ENCODE measurements at places on chromosomes 3 and 15. TPM values are rescaled to one million over a fixed set of nuclear protein-coding genes. Genes with fewer than 3 reads are reported as not detected.

GRCh38 chr3:143644370-143645089, 203.7 kb downstream of the SLC9A9 start:
- no peak overlapping the region for H3K4me3 ChIP-seq
- no peaks in the 10 kb centered on the region for H3K36me3 ChIP-seq
- no peaks in the 10 kb centered on the region for H3K4me1 ChIP-seq
- H3K27me3 ChIP-seq: no peaks in the 10 kb centered on the region
- H3K27ac ChIP-seq: no peak overlapping the region
- peak; percentile 73 for DNase-seq

Gene PDIA3
- total RNA-seq: 89.1 TPM

DNA sequence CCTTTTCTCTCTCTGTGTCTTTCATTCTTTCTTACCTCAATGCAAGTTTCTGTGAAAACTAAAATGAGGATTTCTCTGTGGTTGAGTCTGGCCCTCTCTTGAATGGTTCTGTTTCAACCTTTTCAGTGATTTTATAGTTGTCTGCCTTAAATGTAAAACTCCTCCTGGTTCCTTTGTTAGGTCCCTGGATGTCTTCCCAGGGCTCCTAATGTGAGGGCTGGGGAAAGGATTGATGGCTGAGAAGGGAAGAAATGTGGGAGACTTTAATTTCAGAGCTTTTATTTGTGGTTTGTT, 90.6 kb upstream of the GRM7 start:
- H3K4me1 ChIP-seq: no peaks in the 10 kb centered on the region
- DNase-seq: no peak
- no peaks in the 10 kb centered on the region for H3K27me3 ChIP-seq
- no peaks in the 10 kb centered on the region for H3K36me3 ChIP-seq

Gene FAH
- total RNA-seq: 58.6 TPM

DNA sequence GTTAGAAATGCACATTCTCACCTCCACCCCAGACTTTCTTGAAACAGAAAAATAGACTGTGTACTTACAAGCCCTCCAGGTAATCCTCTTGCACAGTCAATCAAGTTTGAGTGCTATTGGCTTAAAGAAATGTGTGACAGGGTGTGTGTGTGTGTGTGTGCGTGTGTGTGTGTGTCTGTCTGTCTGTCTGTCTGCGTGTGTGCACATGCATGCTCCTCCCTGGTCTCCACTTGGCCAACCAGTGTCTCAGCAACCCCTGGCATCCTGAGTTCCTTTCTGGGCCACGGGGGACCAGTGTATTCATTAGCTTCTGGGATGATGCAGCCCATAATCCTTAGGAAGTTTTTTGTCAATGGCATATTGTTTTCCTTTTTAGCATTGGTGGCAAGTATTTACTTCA, 128.8 kb upstream of the IL12A start:
- peaks cover 18% of the 10 kb centered on the region for H3K4me1 ChIP-seq
- H3K36me3 ChIP-seq: no peaks in the 10 kb centered on the region
- DNase-seq: no peak
- H3K4me3 ChIP-seq: no peak overlapping the region
- no peak overlapping the region for H3K27ac ChIP-seq

Gene EHHADH
- 4.1 TPM for total RNA-seq

Gene KCNMB3
- 1.5 TPM for total RNA-seq

DNA sequence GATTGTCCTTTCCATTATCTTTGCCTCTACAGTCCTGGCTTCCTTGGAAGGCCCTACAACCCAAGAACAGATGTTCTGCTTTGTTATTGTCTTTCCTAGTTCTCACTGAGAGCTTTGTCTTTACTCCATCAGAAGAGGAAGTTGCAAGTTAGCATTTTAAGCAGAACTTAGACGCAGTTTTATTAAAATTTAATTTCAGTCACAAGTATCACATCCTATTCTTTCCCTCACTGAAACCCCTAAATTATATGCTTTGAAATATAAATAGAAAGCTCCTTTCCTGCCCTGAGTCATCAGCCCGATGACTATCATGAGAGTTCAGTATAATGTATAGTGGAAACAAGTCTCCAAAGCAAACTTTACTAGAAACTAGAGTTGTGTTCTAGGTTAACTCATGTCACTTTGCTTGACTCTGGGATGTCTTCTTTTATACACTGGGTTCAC, 291.2 kb upstream of the RBMS3 start:
- no peak overlapping the region for H3K4me3 ChIP-seq
- DNase-seq: no peak
- H3K27me3 ChIP-seq: no peaks in the 10 kb centered on the region
- no peak overlapping the region for H3K27ac ChIP-seq
- H3K36me3 ChIP-seq: no peaks in the 10 kb centered on the region
- H3K4me1 ChIP-seq: no peaks in the 10 kb centered on the region

Gene IL16
- 5.0 TPM for total RNA-seq

GRCh38 chr3:174973465-174973864, 114.3 kb downstream of the NAALADL2 start:
- H3K27me3 ChIP-seq: no peaks in the 10 kb centered on the region
- H3K4me1 ChIP-seq: no peaks in the 10 kb centered on the region
- H3K4me3 ChIP-seq: no peak overlapping the region
- no peak overlapping the region for H3K27ac ChIP-seq
- no peaks in the 10 kb centered on the region for H3K36me3 ChIP-seq
- DNase-seq: no peak

GRCh38 chr15:65110676-65111292, 4.2 kb downstream of the UBAP1L start:
- peaks cover 2% of the 10 kb centered on the region for H3K36me3 ChIP-seq
- DNase-seq: peak; percentile 47
- no peak overlapping the region for H3K4me3 ChIP-seq
- no peak overlapping the region for H3K27ac ChIP-seq

DNA sequence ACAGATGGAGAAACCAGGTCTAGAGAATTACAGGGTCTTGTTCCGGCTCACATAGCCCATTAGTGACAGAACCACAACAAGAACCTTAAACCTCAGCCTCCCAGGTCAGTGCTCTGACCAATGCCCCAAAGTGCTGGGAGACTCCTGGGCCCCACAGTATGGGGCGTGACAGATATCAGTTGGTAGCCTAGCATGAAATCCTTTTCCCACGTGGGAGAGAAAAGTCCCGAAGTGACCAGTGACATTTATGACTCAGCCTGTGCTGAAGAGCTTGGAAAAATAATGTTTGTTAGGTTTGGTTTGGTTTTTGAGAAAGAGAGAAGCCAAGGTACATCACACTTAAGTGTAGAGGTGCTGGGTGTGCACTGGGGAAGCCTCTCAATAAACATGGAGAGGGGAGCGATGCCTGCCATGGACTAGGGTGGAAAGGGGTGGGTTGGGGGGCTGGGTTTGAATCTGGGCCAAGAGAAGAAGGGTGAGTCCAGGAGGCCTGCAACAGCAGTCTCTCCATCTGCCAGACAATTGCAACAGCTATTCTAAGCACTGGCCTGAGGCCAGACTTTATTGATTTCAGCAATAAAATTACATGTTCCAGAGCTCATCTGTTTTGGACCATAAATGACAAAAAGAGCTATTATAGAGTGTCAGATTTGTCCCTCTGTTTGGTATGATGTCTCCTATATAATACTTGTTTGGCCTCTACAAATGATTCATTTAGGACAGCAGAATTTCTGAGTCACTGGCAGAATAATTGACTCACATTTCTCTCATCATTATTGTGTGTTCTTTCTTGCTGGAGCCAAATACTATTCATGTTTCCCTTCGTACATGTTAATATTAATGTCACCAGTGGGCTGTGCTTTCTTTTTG, 43.4 kb downstream of the C2CD4A start:
- peaks cover 5% of the 10 kb centered on the region for H3K4me1 ChIP-seq
- H3K36me3 ChIP-seq: no peaks in the 10 kb centered on the region
- no peak overlapping the region for H3K27ac ChIP-seq
- DNase-seq: peak; percentile 54
- H3K27me3 ChIP-seq: no peaks in the 10 kb centered on the region

DNA sequence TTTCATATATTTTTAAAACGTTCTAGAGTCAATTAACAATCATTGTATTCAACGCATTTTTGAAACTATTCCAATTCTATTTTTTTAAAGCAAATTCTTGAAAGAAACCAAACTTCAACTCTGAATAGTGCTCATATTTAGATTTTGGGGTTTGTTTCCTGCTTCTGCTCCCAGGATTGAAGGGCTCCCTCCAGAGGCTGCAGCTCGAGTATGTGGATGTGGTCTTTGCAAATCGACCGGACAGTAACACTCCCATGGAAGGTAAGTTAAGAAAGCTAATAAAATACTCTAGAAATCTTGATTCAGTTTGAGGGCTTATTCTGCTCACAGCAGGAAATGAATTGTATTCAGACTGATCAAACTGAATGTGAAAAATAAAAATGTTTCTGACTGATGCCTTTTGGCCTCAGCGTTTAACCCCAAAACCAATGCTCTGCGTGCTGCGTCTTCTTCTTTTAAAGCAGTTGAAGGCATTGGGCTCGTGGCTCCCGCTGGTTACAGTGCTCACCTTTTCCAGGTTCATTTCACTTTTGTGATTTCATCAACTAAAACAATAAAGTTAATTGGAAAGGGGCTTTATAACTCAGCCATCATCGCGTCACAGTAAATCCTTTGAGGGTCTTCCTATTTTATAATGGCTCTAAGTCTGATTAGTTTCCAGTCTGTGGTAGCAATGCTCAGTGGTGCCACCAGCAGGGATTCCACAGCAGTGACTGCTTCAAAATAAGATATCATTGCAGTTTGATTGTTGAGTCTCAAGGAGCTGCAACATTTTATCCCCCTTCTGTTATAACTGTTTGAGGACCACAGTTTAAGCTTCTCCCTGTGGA, 80.1 kb downstream of the SSR3 start:
- no peak overlapping the region for H3K4me3 ChIP-seq
- no peak overlapping the region for H3K27ac ChIP-seq
- no peaks in the 10 kb centered on the region for H3K27me3 ChIP-seq

DNA sequence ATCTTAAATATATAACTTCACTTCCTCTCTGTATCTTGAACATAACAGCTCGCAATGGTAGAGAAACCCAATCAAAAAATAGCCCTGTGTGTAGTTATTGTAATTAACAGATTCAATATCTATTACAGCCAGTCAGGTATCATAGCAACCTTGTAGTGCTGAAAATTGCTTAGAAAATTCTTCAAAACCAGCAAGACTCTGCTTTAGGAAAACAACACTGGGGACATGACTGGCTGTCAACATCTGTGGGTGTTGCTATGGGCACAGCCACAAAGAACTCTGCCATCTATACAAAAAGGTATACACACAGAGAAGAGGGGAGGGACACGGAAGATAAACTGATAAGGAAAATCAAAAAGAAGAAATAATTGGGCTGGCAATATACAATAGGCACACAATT, 101.2 kb downstream of the WDR72 start:
- no peak for DNase-seq
- H3K4me1 ChIP-seq: no peaks in the 10 kb centered on the region
- no peaks in the 10 kb centered on the region for H3K36me3 ChIP-seq
- no peak overlapping the region for H3K4me3 ChIP-seq
- no peak overlapping the region for H3K27ac ChIP-seq

DNA sequence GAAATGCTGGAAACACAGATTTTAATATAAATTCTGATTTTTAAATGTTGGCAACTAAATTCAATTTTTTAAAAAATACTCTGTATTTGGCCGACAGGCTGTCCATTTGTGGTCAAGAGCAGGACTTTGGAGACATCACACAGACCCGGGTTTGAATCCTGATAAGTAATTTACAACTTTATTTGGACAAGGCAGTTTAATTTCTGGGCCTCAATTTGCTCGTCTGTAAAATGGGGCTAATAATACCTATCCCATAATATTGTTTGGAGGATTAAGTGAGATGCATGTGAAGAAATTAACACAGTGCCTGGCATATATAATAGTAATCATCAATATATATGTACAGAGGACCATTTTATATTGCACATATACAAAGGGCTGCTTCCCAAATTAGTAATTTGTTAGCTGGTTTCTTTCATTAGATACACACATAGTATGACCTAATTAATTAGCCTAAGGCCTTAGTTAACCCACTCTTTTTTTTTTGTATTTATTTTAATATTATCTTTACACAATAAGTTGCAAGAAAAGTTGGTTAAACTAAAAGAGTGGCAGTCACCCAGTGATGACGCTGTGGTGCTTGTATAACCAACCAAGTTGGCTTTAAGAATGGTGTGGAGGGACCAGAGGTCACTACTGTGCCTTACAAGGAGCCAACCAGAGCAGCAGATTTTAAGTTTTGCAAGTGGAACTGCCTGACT, 665 bp downstream of the PIGB start:
- H3K4me3 ChIP-seq: peak overlapping the region; percentile 98
- peaks cover 4% of the 10 kb centered on the region for H3K4me1 ChIP-seq
- peak; percentile 50 for DNase-seq
- no peaks in the 10 kb centered on the region for H3K27me3 ChIP-seq

- H3K27me3 ChIP-seq: no peaks in the 10 kb centered on the region
- H3K36me3 ChIP-seq: no peaks in the 10 kb centered on the region
- no peak for DNase-seq
- H3K4me1 ChIP-seq: no peaks in the 10 kb centered on the region
- no peak overlapping the region for H3K4me3 ChIP-seq
- H3K27ac ChIP-seq: no peak overlapping the region
These were observed 16.1 kb downstream of the PDCD10 start for GRCh38 chr3:167718582-167718981.

GRCh38 chr15:69342460-69343076, 43.9 kb downstream of the PAQR5 start:
- no peak overlapping the region for H3K4me3 ChIP-seq
- no peaks in the 10 kb centered on the region for H3K27me3 ChIP-seq
- no peak overlapping the region for H3K27ac ChIP-seq

- no peak overlapping the region for H3K27ac ChIP-seq
- peaks cover 14% of the 10 kb centered on the region for H3K4me1 ChIP-seq
- no peaks in the 10 kb centered on the region for H3K36me3 ChIP-seq
- no peak overlapping the region for H3K4me3 ChIP-seq
- no peaks in the 10 kb centered on the region for H3K27me3 ChIP-seq
These were observed 51.0 kb upstream of the LMCD1 start for GRCh38 chr3:8450618-8451017.

DNA sequence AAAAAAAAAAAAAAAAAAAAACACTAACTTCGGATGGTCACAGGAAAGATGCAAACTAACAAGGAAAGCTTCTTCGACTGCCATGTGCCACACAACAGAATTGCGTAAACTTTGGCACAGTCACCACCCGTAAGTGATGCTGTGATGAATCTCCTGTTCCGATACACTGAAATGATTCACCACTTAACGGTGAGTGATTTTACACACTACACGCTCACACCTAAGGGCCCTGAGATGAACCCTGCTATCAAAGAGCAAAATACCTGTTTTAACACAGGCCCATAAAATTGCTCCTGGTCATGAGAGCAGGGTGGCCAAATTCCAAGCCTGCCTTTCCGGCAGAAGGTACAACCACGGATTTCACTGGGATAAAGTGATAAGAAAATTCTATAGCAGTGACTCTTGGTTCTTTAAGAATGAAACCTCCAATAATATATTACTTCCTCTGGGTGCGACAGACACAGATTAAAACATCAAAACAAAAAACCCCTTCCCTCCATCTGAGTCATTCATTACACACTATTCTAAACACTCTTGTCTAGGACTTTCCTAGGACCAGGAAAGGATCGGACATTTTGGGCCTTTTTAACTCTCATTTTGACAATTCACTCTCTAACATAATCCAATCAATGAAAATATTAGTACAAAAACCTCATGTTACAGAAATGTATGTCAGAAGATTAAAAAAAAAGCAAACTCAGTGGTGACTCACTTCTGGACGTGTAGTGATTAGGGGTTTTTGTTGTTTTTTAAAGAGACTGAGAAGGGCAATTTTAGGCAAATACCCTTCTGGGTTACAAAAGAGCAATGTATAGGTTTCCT, 28.3 kb downstream of the LRIG1 start:
- peak overlapping the region; percentile 36 for H3K4me3 ChIP-seq
- peak; percentile 90 for DNase-seq
- peaks cover 14% of the 10 kb centered on the region for H3K4me1 ChIP-seq
